ENCODE measurements at places on chromosomes 3 and 15.
A peak's percentile ranks its signal among the peaks of the same experiment; 100 is the strongest.

DNA sequence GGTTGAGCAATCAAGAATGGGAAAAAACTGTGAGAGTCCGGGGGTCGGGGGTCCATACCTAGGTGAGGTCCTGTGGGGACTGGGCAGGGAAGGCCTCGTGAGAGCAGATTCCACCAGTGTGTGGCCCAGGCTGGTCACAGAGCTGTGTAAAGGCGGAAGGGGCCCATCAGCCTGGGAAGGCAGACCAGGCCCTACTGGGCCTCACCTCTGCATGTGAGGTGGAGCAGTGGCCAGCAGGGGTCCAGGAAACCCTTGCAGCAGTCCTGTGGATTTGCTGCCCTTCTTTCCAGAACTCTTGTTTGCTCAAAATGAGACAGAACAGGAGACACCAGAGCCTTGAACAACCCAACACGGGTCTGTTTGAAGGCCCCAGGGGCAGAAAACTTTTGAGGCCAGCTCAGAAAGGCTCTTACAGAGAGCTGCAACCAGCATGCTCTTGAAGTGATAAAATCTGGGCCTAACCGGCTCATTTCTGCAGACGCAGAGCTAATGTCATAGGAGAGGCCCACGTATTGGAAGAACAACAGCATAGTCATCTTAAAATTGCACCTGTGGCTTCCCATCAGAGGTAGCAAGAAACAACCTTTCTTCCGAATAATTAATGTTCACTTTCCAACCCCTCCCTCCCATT is 30.3 kb upstream of the HHATL start:
- H3K36me3 ChIP-seq, result no peaks in the 10 kb centered on the region
- H3K4me1 ChIP-seq, result no peaks in the 10 kb centered on the region
- DNase-seq, result peak; percentile 23

DNA sequence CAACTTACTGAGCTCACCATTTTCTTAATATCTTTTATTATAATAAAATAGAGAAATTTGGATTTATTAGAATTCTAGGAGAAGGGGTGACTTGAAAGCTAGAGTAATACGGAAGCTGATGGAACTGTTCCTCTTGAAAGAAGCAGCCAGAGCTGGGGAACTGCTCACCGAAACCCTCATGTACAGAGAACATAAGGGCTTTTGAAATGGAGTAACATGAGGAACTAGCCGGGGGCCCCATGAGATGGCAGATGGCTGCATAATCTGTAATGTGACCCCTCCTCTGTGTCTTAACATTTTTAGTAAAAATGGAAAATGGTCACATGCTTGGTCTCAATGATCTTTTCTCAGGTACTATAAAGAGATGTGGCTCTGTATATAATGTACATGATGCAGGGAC is 15.7 kb upstream of the DYNC1LI1 start:
- H3K36me3 ChIP-seq, result no peaks in the 10 kb centered on the region
- H3K4me3 ChIP-seq, result no peak overlapping the region
- peaks cover 11% of the 10 kb centered on the region for H3K4me1 ChIP-seq
- H3K27ac ChIP-seq, result no peak overlapping the region
- DNase-seq, result no peak

- peak overlapping the region; percentile 67 for H3K27ac ChIP-seq
- DNase-seq, result no peak
- H3K27me3 ChIP-seq, result no peaks in the 10 kb centered on the region
- peaks cover 28% of the 10 kb centered on the region for H3K4me1 ChIP-seq
Observed at GRCh38 chr15:96359616-96360521, 29.4 kb downstream of the NR2F2 start.

GRCh38 chr3:29335943-29336342 is 55.1 kb downstream of the RBMS3 start:
- no peaks in the 10 kb centered on the region for H3K27me3 ChIP-seq
- H3K36me3 ChIP-seq, result no peaks in the 10 kb centered on the region
- peaks cover 63% of the 10 kb centered on the region for H3K4me1 ChIP-seq
- H3K4me3 ChIP-seq, result no peak overlapping the region
- no peak for DNase-seq
- peak overlapping the region; percentile 74 for H3K27ac ChIP-seq

DNA sequence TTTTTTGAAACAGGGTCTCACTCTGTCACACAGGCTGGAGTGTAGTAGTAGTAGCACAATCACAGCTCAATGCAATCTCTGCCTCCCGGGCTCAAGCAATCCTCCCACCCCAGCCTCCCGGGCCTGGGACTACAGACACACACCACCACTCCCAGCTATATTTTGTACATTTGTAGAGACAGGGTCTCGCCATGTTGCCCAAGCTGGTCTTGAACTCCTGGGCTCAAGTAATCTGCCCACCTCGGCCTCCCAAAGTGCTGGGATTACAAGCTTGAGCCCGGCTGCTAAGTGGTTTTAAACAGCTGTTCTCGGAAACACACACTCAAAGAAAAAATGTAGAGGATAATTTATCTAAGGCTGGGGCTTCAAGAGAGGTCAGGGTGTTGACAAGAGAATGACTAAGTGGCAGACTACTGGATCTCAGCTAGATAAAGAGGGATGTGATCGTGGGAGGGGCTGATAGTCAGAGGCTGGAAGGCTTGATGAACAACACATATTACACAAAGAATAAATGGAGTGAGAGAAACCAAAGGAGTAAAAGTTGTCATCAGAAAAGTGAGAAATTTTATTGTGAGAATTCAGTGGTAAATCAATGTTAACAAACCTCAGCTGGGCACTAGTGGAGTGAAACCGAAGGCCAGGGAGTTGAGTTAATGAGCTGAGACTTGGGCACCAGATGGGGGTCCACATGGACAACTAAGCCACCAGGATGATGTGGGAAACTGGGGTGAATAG is 6.7 kb downstream of the CCR5AS start:
- DNase-seq, result no peak
- no peak overlapping the region for H3K4me3 ChIP-seq
- H3K36me3 ChIP-seq, result no peaks in the 10 kb centered on the region
- H3K27ac ChIP-seq, result no peak overlapping the region
- peaks cover 10% of the 10 kb centered on the region for H3K4me1 ChIP-seq
- H3K27me3 ChIP-seq, result no peaks in the 10 kb centered on the region

GRCh38 chr3:38627956-38628355 is 21.5 kb downstream of the SCN5A start:
- H3K4me3 ChIP-seq, result no peak overlapping the region
- DNase-seq, result no peak
- H3K36me3 ChIP-seq, result peaks cover 54% of the 10 kb centered on the region
- peak overlapping the region; percentile 2 for H3K27ac ChIP-seq

GRCh38 chr3:1540686-1541085 is 447.9 kb downstream of the CNTN6 start:
- no peaks in the 10 kb centered on the region for H3K4me1 ChIP-seq
- no peak overlapping the region for H3K4me3 ChIP-seq
- H3K36me3 ChIP-seq, result no peaks in the 10 kb centered on the region
- no peaks in the 10 kb centered on the region for H3K27me3 ChIP-seq
- H3K27ac ChIP-seq, result no peak overlapping the region
- no peak for DNase-seq

DNA sequence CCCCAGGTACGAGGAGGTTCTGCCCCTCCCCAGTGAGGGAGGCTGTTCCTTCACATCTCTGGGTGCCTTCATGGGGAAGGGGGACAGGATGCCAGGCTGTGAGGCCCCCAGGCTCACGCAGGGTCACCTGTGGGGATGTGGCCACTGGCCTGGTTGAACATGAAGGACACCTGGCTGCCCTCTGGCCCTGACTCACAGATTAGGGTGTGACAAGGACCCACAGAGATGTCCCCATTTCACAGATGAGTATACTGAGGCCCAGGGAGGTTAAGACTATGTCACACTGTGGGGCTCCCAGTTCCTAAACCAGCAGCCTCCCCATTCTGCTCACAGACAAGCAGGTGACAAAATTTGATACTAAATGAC is 42.4 kb downstream of the PCSK6 start:
- no peaks in the 10 kb centered on the region for H3K36me3 ChIP-seq
- no peaks in the 10 kb centered on the region for H3K27me3 ChIP-seq
- DNase-seq, result no peak
- H3K4me1 ChIP-seq, result no peaks in the 10 kb centered on the region
- H3K4me3 ChIP-seq, result no peak overlapping the region

DNA sequence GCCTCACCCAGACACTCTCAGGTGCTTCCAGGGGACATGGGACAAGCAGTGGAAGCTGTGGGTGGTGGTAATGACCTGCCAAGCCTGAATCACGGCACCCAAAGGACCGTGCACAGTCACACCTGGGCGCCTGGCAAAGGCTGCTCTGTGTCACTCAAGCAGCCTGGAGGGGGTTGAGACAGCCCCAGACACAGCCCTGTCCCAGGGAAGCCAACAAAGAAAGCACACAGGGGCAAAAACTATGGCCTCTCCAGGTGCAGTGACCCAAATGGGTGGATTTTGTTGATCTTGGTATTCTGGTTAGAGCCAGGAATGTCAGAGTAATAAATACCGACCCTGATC is 15.0 kb upstream of the OCA2 start:
- H3K4me1 ChIP-seq, result no peaks in the 10 kb centered on the region
- no peak overlapping the region for H3K27ac ChIP-seq
- peaks cover 76% of the 10 kb centered on the region for H3K36me3 ChIP-seq
- no peak overlapping the region for H3K4me3 ChIP-seq

- no peaks in the 10 kb centered on the region for H3K36me3 ChIP-seq
- H3K4me1 ChIP-seq, result no peaks in the 10 kb centered on the region
- H3K27me3 ChIP-seq, result no peaks in the 10 kb centered on the region
- peak overlapping the region; percentile 71 for H3K27ac ChIP-seq
Observed at GRCh38 chr15:83747050-83747717, 93.3 kb downstream of the ADAMTSL3 start.

DNA sequence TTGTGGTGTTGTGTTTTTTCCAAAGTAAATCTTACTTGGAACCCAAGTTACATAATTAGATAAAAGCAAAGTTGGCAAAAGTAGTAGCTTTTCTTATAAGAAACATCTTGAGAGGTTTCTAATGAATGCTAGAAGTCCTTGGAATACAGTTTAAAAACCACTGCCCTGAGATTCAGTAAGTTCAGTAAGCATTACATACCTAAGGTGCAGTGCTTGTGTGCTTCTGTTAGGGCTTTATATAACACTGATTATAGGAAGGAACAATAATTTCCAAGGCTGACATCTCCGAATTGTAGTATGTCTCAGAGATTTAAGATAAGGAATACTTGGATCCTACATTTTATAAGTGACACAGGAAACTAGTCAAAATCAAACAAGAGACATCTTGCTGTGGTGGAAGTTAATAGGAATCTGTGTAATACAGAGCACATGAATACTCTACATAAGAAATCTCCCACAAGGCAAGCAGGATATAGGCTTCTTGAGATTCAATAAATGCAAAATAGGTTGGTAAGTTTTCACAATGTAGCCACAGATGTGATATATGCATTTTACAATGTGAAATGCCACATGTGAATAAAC is 268.2 kb downstream of the LSAMP start:
- no peaks in the 10 kb centered on the region for H3K27me3 ChIP-seq
- no peaks in the 10 kb centered on the region for H3K4me1 ChIP-seq
- no peak overlapping the region for H3K27ac ChIP-seq

GRCh38 chr3:41683666-41684350 is 278.1 kb downstream of the ULK4 start:
- H3K4me1 ChIP-seq, result peaks cover 18% of the 10 kb centered on the region
- H3K4me3 ChIP-seq, result no peak overlapping the region
- no peak overlapping the region for H3K27ac ChIP-seq
- H3K27me3 ChIP-seq, result no peaks in the 10 kb centered on the region

GRCh38 chr3:21435871-21436270 is 315.1 kb downstream of the ZNF385D start:
- no peaks in the 10 kb centered on the region for H3K27me3 ChIP-seq
- H3K4me3 ChIP-seq, result no peak overlapping the region
- H3K36me3 ChIP-seq, result no peaks in the 10 kb centered on the region
- H3K4me1 ChIP-seq, result no peaks in the 10 kb centered on the region
- H3K27ac ChIP-seq, result no peak overlapping the region

- H3K4me1 ChIP-seq, result no peaks in the 10 kb centered on the region
- H3K27me3 ChIP-seq, result no peaks in the 10 kb centered on the region
- no peaks in the 10 kb centered on the region for H3K36me3 ChIP-seq
- H3K4me3 ChIP-seq, result no peak overlapping the region
Observed at GRCh38 chr3:138432576-138433240, 1.7 kb upstream of the ESYT3 start.

DNA sequence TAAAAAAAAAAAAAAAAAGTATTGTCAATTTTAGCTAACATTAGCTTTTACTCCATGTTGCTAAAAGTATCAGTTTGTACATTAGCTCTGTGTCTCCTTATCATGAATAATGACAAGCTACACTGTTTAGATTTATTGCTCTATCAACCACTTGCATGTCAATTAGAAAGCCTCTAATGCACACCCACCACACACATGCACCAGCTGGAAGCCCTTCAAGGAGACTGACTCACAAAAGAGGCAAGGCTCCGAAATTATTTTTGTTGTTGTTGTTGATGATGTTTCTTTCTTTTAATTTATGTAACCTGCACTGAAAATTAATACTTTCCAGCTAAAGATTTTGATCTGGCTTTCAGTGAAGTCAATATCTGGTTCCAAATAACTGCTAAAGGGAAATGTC is 71.5 kb downstream of the ETFA start:
- no peak for DNase-seq
- no peak overlapping the region for H3K27ac ChIP-seq
- H3K36me3 ChIP-seq, result no peaks in the 10 kb centered on the region
- H3K4me1 ChIP-seq, result no peaks in the 10 kb centered on the region
- no peaks in the 10 kb centered on the region for H3K27me3 ChIP-seq

- no peak overlapping the region for H3K27ac ChIP-seq
- no peak for DNase-seq
- no peak overlapping the region for H3K4me3 ChIP-seq
- no peaks in the 10 kb centered on the region for H3K36me3 ChIP-seq
- H3K27me3 ChIP-seq, result no peaks in the 10 kb centered on the region
Observed at GRCh38 chr3:130014526-130014925, 40.0 kb downstream of the TRH start.

GRCh38 chr15:40266828-40267304 is 16.0 kb downstream of the ANKRD63 start:
- no peak overlapping the region for H3K4me3 ChIP-seq
- no peaks in the 10 kb centered on the region for H3K36me3 ChIP-seq
- H3K27me3 ChIP-seq, result no peaks in the 10 kb centered on the region
- H3K27ac ChIP-seq, result no peak overlapping the region
- peak; percentile 67 for DNase-seq
- H3K4me1 ChIP-seq, result no peaks in the 10 kb centered on the region

DNA sequence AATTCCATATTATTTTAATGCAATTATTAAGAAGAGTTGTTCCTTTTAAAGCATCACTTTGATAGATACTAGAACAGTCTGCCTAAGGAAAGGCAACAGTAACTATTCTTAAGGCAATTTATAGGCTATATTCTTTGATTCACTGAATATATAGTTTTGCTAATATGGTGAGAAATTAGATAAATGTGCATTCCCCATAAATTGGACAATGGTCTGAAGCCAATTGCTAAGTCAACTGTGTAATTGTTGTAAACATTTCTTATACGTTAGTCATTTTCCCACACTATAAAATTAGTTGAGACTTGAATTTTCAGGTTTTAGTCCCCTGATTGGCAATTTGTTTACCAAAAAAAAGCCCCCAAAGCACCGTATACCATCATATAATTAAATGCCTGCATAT is 263.0 kb upstream of the NECTIN3 start:
- no peak for DNase-seq
- H3K27ac ChIP-seq, result no peak overlapping the region
- no peak overlapping the region for H3K4me3 ChIP-seq
- H3K27me3 ChIP-seq, result no peaks in the 10 kb centered on the region
- H3K4me1 ChIP-seq, result no peaks in the 10 kb centered on the region

- no peak overlapping the region for H3K4me3 ChIP-seq
- DNase-seq, result no peak
- H3K27me3 ChIP-seq, result no peaks in the 10 kb centered on the region
- no peaks in the 10 kb centered on the region for H3K4me1 ChIP-seq
- no peak overlapping the region for H3K27ac ChIP-seq
Observed at GRCh38 chr15:58381697-58382096, 50.1 kb upstream of the LIPC start.

Measured in right atrium auricular region (tissue), 2 donors.